Brain (organoid and tissue), 16 donors: ENCODE measurements at places on chromosomes 5 and 9. TPM values are rescaled to one million over a fixed set of nuclear protein-coding genes. Genes with fewer than 3 reads are reported as not detected.

GRCh38 chr5:173217626-173218397, 17.2 kb downstream of the NKX2-5 start:
- DNase-seq = no peak

- DNase-seq = peak; percentile 51
Observed at GRCh38 chr5:170226661-170227060, 6.1 kb upstream of the C5orf58 start.

CCDC107 gene
- 45.7 TPM for polyA plus RNA-seq

SV2C gene
- 0.53 TPM for polyA plus RNA-seq

- DNase-seq = no peak
Observed at GRCh38 chr5:109230369-109230768, 179.4 kb downstream of the PJA2 start.

DBH gene
- 4.9 TPM for polyA plus RNA-seq

GRCh38 chr9:93589688-93590087, 13.3 kb downstream of the PHF2 start:
- no peak for DNase-seq

AQP7 gene
- 0.66 TPM for polyA plus RNA-seq

GRCh38 chr5:163503106-163504078, 2.0 kb upstream of the MAT2B start:
- DNase-seq = peak; percentile 86

CDX1 gene
- polyA plus RNA-seq = not detected

DRD1 gene
- polyA plus RNA-seq = 0.44 TPM

DNA sequence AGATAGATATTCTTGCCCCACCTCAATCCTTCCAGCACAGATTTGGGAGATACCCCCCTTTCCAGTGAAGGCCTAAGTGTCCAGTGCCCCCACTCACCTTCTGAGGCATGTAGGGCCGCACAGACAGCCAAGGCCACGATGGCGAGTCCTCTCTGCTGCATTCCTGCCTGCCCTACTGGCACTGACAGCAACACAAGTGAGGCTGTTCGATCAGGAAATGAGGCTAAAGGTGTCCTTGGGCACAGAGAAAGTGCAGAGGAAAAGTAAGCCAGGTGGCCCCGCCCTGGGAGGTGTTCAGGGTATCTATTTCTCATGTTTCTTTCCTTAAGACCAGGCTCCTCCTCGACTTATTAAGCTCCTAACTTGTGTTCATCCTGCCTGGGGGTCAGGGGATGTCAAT, at the start of gene CCL28:
Gene CCL28, minus strand, starts transcription at position 236 of the 400 bp plus-strand sequence. Its CDS starts 75 bp downstream, at position 161.
- DNase-seq = no peak

DNA sequence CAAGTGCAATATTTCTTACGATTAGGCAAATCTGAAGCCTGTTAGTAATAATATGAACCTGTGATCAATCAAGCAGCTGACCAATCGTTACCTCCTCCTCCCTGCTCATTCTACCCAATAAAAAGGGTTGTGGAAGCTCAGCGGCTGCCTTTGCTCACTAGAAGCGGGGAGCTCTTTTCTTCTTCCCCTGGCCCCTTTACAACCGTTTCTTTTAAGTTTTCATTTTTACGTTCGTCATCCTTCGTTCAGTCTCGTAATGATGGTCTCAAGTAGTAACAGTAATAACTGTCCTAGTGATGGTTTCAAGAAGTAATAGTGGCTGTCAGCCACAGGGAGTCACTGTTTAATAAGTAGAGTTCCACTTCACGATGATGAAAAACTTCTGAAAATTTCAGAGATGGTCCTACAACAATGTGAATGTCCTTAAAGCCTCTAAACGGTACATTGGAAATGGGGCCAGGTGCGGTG, 6.2 kb downstream of the UGT3A2 start:
- DNase-seq = no peak

DNA sequence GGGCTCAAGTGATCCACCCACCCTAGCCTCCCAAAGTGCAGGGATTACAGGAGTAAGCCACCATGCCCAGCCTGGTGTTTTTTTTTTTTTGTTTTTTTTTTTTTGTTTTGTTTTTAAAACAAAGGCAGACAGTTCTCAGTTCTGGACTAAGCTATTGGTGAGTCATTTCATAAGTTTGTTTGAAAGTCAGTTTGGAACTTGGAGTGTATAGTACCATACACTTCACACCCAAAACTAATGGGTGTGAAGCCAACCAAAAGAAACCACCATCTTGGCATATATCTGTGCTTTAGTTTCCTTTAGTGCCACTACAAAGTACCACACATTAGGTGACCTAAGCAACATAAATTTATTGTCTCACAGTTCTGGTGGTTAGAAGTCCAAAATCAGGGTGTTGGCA, 13.4 kb downstream of the MAST4 start:
- no peak for DNase-seq

- DNase-seq = peak; percentile 41
Observed at GRCh38 chr5:1882337-1883119, at the start of gene IRX4. IRX4 (minus strand) TSS chr5:1882925; CDS start chr5:1882647, 278 bp downstream.

SMAD5 gene
- 12.8 TPM for polyA plus RNA-seq

GRCh38 chr5:124628721-124629596, 117.5 kb downstream of the ZNF608 start:
- DNase-seq = no peak

DNA sequence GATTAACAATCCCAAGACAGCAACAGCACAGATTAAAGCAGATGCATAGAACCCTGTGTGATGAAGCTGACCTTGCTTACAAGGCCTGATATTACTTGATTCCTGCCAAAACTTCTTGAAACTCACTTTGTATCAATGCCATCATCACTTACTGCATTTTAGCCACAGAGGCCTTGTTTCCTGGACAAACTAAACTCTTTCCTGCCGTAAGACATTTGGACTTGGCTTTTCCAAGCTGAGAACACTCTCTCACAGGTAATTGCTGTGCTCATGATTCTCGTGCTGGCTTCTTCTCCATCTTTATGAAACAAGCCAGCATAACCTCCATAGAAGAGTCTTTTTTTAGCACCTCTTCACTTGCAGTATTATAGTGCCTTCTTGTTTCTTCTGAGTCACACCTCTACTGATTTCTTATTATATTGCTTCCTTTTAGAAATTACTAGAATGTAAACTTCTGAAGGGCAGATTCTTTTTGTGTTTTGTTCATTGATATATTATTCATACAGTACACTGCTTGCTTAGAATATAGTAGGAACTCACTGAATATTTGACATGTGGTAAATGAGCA, 456.5 kb upstream of the ZNF608 start:
- DNase-seq = no peak

DNA sequence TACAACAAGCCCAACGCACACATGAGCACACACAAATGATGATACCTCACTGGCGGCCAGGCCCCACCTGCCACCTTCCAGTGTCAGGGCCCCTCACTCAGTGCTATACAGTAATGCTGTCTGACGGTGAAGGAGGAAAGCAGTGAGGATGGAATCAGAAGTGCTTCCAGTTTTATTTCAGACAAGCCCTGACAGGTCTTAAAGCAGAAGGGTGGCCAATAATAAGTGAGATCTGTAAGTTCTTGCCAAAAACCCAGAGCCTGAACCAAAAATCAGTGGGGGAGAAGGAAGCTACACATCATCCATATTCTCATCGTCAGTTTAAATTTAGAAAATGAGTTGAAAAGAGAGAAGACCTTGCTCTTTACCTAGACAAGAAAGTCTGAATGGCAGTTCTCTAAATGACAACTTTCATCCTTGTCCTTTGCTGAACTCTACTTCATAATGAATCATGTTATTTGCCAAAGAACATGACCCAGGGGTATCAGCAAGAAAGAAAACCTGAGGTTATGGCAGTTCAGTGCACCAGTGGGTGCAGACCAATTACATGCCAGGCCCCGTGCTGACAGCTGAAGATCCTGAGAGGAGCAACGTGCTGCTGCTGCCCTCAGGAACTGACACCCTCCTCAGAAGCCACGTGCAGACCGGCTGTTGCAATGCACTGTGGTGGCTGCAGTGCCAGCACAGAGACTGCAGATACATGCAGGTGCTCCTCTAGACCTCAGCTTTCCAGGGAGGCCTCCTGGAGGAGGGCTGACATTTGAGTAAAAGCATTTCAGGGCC, 118.7 kb downstream of the DROSHA start:
- DNase-seq = no peak

FOXD4L3 gene
- polyA plus RNA-seq = not detected

IL17B gene
- polyA plus RNA-seq = not detected

IL9 gene
- polyA plus RNA-seq = not detected

F2R gene
- 3.7 TPM for polyA plus RNA-seq

GRCh38 chr5:58622936-58623871, 40.3 kb downstream of the RAB3C start:
- peak; percentile 80 for DNase-seq

DNA sequence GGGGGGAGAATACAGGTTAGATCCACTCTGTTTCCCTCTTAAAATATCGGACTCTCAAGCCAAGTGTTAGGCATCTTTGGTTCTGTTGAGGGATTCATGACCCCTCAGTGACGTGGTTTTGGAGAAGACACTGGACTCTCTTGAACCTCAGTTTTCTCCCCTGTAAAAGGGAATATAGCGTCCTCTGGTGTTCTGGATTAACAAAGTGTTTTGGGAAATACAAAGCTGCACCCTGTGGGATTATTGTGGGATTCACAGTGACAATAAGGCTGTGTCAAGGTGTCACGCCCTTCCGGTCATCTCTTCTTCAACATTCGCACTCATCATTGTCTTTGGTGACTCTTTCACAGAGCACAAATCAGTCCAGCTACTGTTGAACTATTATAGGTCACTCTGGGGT, 139.0 kb downstream of the IRX1 start:
- DNase-seq = no peak

FOXD1 gene
- 7.1 TPM for polyA plus RNA-seq

DNA sequence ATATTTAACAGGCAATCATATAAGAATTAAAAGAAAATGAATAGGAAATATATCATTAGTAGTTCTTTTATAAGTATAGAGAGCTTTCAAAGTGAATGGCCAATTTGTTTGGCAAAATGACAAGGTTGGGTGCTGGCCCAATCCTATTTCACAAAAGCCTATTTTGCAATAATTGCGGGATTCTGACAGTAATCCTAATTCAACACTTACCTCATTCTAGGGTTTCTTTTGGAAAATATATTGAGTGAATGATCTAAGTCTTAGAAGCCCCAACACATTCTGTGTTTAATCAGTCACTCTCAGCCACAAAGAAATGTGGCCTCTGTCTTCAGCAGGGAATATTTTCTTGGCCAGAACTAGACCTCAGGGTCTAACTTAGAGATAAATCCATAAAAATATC, 835.9 kb upstream of the ZNF608 start:
- DNase-seq = no peak

DNA sequence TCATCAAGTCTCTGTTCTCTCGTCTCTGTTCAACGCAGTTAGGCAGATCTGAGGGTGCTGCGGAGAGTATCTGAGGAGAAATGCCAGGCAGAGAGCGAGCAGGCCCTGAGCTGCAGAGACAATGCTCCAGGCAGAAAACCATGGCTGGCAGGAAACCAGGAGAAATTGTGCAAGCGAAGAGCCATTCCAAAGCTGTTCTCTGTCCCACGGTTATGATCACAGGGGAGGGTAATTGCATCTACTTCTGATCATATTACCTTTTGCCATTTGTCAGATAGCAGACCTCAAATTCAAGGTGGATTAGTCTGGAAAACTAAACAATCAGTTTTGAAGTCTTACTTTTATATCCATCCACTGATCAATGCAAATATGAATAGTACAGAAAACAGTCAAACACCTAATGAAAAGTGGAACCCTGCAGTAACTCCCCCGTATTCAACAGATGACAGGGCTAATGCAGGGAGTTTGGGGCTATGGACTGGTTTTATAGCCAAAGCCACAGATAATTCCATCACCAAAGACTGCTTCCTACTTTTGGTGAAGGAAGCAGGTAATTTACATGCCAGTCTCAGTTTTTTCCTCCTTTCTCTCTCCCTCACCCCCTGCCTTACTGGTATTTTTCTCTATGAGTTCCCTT, 228.0 kb downstream of the DCP2 start:
- peak; percentile 50 for DNase-seq

MARCHF6 gene
- polyA plus RNA-seq = 160 TPM

SNX18 gene
- 4.9 TPM for polyA plus RNA-seq

DNA sequence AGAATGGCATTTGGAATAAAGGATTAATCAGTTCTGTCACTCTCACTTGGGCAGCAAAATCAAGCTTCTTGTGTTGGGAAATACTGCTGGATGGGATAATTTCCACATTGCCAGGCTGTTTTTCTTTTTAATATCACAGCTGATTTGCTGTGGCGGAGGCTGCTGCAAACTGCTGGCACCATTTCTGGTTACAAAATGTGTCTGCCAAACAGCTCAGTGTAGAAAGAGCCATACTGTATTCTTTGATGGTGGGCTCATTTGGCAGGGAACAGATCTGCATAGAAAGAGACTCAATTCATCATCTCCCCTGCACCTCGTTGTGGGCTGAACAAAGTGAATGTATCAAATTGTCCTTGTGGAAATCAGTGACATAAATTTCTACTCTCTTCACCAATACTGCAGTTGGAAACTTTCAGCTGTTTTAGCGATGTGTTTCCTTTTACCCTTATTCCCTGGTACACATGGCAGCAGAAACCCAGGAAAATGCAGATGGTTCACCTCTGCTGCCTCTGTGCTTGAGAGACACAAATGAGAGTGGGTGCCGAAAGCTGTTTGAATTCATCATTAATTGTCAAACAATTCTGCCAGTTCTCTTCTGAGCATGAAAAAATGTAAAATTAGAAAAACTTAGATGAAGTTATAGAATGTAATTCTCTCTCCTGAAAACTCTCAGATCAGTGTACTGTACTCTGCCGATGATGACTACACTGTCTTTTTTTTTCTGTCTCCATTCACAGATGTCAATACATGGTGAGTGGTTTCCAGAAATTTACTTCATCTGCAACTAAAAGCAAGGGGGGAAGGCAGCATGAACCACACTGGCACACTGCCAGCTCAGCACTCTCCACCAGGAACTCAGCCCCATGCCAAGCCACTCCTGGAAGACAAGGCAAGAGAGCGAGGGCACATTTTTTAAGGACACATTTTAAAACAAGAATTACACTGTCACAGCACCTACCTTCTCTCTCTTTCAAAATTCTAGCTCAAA, 75.0 kb downstream of the HMHB1 start:
- peak; percentile 83 for DNase-seq

GRCh38 chr9:87707805-87708506, 18.0 kb upstream of the CTSL start:
- no peak for DNase-seq

GRCh38 chr9:136928591-136928990, 15.9 kb downstream of the FBXW5 start:
- DNase-seq = no peak

GRCh38 chr5:179301796-179302195, 43.5 kb downstream of the ADAMTS2 start:
- DNase-seq = no peak

DNA sequence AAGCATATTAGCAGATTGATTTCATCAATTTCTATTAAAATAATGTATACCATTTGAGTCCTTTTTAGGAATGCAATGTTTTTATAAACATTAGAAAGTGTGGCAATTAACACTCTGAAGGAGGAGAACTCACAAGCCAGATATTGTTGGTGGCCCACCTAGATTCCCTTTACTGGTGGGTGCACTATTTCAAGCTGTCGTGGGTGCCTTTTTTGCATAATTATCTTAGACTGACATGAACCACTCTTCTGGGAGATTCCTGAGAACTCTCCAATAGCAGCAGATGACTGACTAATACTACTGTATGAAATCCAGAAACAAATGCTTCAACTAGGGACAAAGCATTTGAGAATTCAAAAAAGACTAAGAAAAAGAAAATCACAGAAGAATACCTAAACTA, 526.0 kb downstream of the CDH18 start:
- no peak for DNase-seq
